Cardiac muscle cell (in vitro differentiated cells and primary cell): ENCODE measurements at places on chromosomes 6 and 20. TPM values are rescaled to one million over a fixed set of nuclear protein-coding genes. Genes with fewer than 3 reads are reported as not detected.

GRCh38 chr6:127328043-127328609, 15.3 kb downstream of the ECHDC1 start:
- DNase-seq: no peak

Gene SLC17A5
- 17.8 and 19.8 TPM in 2 replicates for polyA plus RNA-seq

DNA sequence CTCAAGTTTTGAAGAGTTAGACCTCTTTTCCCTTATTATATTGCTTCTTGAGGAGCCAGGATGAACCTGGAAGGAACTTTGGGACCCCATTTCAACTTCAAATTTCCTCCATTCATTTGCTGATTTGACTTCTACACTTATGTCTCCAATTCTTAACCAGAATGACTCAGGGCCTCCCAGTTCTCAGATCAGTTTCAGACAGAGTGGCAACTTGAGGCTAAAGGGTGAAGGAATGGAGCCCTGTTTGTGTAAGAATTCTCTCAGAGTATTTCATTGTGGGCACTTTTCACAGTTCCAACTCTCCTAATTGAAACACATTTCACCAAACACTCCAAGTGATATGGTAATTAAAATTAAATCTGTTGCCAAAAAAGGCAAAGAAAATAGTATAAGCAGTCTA, 109.0 kb upstream of the FLRT3 start:
- no peak for DNase-seq

Gene SLC35F1
- 18.5 and 27.3 TPM in 2 replicates for polyA plus RNA-seq

Gene SLC2A10
- polyA plus RNA-seq: 7.8 and 9.9 TPM in 2 replicates

- no peak for DNase-seq
Measured at GRCh38 chr6:165837948-165838745, 175.1 kb upstream of the PDE10A start.

Gene MYBL2
- polyA plus RNA-seq: 27.3 and 63.1 TPM in 2 replicates

Gene HUS1B
- polyA plus RNA-seq: 0.51 TPM in 1 of 2 replicates, not detected in the other
